ENCODE measurements at places on chromosomes 11 and 22. TPM values are rescaled to one million over a fixed set of nuclear protein-coding genes. Genes with fewer than 3 reads are reported as not detected.

Gene PVALB
- total RNA-seq, result not detected

Gene ZC3H12C
- 8.5 TPM for total RNA-seq

Gene PELI3
- 18.8 TPM for total RNA-seq

Gene ELFN2
- total RNA-seq, result 0.32 TPM

Gene GLB1L2
- not detected for total RNA-seq

Gene LSP1
- total RNA-seq, result 6.0 TPM

Gene NCR3LG1
- 2.2 TPM for total RNA-seq

Gene GGTLC3
- total RNA-seq, result not detected

Gene CYP2D6
- total RNA-seq, result 0.60 TPM

Gene TUBA8
- total RNA-seq, result 0.63 TPM

Gene FAM180B
- total RNA-seq, result 0.09 TPM

Gene NAALADL1
- 38.0 TPM for total RNA-seq

Gene KLHL35
- total RNA-seq, result 0.43 TPM

Gene OR5D18
- not detected for total RNA-seq

Gene TRIM6
- total RNA-seq, result 2.5 TPM

Gene PIWIL4
- total RNA-seq, result 5.1 TPM

Gene DGAT2
- 6.9 TPM for total RNA-seq

Gene MAPK12
- 26.6 TPM for total RNA-seq

Gene OR10A5
- total RNA-seq, result not detected

Gene PRRG4
- not detected for total RNA-seq

Gene SPECC1L
- total RNA-seq, result 26.2 TPM

Gene EPS8L2
- 64.5 TPM for total RNA-seq
